ENCODE measurements at places on chromosomes 12 and 14.

- no peak for DNase-seq
These were observed 19.7 kb upstream of the MON2 start for GRCh38 chr12:62446754-62447452.

DNA sequence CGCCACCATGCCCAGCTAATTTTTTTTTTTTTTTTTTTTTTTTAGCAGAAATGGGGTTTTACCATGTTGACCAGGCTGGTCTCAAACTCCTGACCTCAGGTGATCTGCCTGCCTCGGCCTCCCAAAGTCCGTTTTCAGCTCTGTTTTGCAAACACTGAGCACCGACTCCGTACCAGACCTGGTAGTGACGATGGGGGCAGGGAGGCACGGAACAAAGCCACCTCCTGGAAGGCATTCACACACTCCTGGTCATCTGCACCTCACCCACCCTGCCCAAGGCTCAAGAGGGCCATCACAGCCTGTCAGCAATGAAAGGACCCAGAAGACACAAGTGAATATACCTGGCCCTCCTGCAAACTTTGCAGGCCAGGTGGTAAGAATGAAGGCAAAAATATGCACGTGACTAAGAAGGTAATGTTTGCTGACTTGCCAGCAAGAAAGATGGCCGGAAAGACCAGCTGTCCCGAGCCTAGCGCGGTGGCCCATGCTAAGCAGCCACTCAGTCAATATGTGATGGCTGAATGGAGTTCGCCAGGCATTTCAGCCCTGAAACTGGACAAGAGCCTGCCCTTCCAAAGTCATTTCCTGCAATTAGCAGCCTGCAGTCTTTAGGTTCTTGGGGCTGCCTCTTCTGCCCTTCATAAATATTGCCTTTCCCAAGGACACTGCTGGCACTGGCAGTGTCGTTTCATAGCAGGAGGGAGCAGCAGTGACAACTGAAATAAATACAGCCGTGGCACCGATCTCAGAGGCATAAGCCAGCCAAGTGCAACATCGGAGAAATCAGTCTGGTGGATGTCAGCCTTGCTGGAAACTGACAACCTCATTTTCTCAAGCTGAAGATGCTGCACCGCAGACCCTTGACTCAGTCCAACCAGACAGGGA, 17.6 kb downstream of the MMAB start:
- no peak for DNase-seq

GRCh38 chr14:22629361-22629760, 14.8 kb downstream of the OR6J1 start:
- no peak for DNase-seq

GRCh38 chr12:5163661-5164060, 120.0 kb downstream of the KCNA5 start:
- DNase-seq = no peak

DNA sequence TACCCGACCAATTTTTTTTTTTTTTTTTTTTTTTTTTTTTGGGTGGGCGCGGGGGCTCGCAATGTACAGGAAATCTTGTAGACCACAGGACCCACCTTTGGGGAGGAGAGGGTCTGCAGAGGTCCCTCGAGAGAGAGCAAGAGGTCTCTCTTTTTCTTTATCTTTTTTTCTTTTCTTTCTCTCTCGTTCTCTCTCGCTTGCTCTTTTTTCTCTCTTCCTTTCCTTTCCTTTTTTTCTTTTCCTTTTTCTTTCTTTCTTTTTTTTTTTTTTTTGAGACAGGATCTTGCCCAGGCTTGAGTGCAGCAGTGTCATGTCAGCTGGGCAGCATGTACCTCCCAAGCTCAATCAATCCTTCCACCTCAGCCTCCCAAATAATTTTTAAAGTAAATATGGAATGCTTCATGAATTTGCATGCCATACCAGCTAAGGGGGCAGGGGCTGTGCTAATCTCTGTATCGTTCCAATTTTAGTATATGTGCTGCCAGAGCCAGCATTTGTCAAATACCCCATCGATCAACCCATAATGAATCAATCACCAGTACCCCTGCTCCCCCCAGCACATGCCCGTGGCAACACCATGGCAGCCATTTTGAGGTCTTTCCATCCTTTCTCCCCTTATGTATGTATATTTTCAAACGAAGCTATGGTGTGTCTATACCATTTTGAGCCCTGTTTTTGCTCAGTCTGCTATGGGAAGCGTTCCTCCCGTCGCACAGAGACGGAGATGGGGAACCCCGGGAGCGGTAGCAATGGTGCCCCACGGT, 9.3 kb downstream of the PAPLN start:
- no peak for DNase-seq

GRCh38 chr12:91154131-91154530, 28.5 kb downstream of the DCN start:
- DNase-seq = no peak

DNA sequence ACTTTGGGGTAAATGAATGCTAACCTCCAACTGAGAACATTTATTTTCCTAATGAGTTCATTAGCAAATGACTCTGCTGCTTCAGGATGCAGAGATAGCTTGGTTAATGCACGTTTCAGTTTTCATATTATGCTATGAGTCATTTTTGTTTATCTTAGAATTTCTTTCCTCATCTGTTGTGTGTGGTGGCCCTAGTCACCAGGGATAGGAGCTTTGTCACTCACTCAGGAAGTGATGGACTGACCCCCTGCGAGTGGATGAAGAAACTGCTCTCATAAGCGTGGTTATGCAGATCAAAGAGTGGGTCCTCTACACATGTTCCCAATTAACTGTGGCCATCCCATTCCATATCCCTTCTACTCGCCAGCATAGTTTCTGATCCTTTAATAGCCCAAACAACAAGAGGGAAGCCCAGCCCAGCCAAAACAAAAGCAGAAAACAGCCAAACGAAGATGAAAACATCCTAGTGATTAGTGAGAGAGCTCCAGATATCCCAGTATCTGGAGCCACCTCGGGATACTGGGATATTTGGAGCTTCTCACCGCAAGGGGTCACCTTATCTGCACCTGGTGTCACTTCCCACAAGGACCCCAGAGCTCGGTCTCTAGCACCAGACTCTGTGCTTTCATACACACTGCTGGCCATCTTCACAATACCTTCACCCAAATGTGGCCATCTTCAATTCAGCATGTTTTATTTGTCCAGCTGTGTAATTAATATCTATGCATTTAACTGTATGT, 8.6 kb downstream of the TC2N start:
- DNase-seq = no peak

- no peak for DNase-seq
These were observed 57.9 kb upstream of the TMX1 start for GRCh38 chr14:51182131-51182565.

DNA sequence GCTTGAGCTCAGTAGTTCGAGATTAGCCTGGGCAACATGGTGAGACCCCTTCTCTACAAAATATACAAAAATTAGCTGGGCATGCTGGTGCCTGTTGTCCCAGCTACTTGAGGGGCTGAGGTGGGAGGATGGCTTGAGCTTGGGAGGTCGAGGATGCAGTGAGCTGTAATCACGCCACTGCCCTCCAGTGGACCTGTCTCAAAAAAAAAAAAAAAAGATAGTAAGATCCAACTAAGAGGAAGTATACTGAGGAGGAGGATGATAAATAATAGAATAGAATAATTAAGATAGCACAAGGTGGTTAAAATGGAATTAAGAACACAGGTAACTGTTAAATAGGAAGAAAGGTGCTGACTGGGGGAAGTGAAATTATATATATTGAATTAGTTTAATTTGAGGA, 37.0 kb upstream of the BAZ1A start:
- DNase-seq = no peak

GRCh38 chr12:89421092-89421835, 69.0 kb upstream of the DUSP6 start:
- no peak for DNase-seq

GRCh38 chr14:95133282-95133681, 24.0 kb downstream of the DICER1 start:
- DNase-seq = no peak

DNA sequence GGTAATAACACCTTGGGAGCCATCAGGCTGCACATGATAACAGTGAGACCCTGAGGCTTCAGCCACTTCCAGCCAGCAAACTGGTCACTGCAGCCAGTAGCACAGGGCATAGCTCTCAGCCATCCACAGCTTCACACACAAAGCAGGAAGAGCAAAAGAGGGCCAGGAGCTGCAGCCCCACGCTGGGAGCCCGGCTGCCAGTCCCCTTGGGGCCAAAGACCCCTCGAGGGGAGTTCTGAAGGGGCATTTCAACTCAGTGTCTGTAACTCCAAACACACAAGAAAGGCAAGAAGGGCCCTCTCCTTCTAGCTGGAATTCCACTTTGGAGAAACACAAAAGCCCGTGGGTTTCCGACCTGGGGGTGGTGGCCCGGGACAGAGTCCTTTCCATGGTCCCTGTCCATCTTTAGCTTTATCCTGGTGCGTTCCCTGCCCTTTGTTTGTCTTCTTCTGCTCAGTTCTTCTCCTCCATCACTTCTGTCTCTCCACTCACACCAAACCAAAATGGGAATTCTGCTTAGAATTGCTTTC, 151.8 kb upstream of the FKBP4 start:
- DNase-seq = no peak

DNA sequence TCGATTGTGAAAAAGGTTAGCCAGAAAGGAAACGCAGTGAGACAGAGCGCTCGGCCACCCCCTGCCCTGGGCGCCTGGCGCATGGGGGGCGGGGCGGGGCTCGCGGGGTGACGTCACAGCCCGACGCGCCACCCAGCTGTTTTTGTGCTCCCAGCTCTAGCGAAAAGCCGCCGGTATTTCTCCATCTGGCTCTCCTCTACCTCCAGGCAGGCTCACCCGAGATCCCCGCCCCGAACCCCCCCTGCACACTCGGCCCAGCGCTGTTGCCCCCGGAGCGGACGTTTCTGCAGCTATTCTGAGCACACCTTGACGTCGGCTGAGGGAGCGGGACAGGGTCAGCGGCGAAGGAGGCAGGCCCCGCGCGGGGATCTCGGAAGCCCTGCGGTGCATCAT, at the start of gene GABARAPL1:
GABARAPL1 (plus strand) TSS at position 139 of the 393 bp plus-strand sequence; CDS start at position 392, 253 bp downstream.
- peak; percentile 66 for DNase-seq

- no peak for DNase-seq
These were observed 2.3 kb upstream of the GLIPR1 start for GRCh38 chr12:75478116-75478794.
